Activated T-cell treated with anti-CD3 and anti-CD28 coated beads for 24 hours (primary cell): ENCODE measurements at places on chromosomes 12 and 14.

DNA sequence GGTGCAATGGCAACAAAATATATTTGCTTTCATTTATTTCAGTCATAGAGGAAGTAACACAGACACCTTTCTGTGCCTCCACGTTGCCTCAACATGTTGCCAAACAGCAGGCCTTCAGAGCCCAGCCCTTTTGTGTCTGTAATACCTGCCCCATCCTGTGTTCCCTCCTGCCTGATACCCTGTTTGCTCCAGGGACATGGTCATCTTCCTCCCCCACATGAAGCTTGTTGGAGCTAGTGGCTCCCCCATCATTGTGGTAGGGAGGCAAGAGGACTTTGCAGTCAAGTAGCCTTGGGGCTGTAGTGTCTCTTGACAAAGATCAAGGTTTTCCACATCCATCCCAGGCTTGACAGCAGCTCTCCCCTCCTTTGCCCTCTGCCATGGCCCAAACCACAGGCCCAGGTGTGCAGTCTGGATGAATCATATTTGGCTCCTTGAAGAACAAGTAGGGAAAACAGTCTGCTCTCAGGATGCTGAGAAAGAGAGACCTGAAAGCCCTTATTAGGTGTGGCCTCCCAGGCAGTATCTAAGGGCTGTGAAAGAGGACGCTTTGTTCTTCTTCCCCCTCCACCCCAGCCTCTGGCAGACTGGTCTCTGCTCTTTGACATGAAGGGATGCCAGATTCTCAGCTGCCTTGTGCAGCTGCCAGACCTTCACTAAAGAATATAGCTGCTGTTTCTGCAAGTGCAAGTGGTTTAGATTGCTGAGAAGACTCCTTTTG lies 329.0 kb downstream of the C12orf75 start:
- no peak for DNase-seq

DNA sequence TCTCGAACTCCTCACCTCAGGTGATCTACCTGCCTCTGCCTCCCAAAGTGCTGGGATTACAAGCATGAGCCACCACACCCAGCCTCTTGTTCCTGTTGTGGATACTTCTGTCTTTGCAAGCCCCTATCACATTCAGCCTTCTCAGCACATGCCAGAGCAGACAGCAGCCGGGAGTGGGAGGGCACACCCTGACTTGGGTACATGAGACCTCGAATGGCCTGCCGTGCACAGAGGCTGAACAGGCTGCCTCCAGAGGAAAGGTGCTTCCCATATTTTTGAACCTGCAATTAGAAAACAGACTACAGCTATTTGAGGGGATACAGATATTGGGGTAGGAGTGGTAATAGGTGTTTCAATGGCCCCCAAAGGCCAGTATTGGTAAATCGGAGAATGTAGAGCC lies 307.3 kb upstream of the DIO3 start:
- DNase-seq: no peak

DNA sequence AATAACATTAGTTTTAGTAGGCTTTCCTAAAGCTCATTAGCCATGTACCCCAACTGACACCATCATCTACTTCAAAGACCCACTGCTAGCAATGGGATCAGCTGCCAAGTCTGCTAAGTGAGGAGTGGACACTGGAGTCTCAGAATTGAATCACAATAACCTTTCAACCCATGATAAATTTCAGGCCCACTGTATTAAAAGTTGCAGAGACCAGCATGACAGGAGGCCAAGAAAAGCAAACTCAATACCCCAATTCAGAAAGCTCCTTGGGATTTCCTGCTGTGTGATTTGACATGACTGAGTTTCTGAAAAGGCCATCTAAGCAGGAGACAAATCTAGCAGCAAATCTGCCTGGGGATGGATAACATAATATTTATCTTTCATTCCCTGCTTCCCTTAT lies 320.7 kb downstream of the NELL2 start:
- no peak for DNase-seq

DNA sequence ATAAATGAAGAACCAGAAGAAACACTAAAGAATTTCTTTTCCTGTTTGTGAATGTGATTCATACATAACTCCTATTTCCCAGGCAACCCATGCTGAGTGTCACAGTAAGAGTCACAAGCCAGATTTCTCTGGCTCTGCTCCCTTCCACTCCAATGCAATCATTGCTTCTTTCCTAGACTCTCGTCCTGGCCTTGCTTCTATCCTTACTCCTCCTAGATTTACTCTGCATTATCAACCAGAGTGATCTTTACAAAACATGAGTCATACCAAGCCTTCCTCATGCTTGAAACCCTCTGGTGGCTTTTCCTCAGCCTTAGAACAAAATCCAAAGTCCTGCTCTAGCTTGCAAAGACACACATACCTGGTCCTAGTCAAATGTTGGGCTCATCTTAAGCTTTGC lies 13.3 kb downstream of the IL22 start:
- no peak for DNase-seq

DNA sequence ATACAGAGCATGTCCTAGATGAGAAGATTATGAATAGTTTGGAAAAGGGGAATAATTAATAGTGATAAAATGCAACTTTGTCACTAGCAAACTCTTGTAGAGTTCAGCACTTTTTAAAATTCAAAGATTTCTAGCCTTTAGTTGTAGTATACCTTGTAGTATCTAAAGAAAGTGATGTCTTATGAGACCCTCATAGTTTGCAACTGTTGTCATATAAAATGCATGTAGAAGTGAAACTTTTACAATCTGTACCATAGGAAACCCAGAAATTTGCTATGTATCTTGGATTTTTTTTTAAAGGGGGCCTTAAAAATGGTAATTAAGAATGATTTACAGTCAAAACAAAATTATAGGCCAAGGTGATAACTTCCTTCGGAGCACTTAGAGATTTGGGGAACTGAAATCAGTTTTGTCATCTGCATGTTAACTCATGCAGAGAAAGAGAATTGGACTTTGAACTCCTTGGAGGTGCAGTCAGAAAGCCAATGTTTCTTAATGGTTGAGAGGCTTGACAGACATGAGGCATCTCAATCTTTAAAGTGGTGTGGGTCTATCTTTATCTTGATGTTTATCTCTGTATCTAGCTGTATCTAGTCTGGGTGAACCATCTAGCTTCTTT lies 1.3 kb downstream of the LRRK2 start:
- no peak for DNase-seq

DNA sequence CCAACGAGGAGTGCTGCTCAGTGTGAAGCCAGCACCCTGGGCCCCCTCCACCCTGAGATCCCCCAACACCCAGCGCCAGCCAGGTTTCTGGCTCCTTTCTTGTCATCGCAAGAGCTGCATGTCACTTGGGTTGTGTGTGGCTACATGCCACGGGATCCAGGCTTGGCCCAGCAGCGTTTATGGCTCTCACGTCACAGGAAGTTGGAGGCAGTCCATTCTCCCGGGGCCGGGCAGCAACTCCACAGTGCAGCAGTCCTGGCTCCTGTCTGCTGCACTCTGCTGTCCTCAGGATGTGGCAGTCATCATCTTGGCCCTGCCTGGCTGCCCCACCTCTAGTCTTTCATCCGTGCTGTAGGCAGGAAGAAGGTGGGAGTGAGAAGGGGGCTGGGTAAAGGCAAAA lies 78.3 kb downstream of the AACS start:
- DNase-seq: no peak

DNA sequence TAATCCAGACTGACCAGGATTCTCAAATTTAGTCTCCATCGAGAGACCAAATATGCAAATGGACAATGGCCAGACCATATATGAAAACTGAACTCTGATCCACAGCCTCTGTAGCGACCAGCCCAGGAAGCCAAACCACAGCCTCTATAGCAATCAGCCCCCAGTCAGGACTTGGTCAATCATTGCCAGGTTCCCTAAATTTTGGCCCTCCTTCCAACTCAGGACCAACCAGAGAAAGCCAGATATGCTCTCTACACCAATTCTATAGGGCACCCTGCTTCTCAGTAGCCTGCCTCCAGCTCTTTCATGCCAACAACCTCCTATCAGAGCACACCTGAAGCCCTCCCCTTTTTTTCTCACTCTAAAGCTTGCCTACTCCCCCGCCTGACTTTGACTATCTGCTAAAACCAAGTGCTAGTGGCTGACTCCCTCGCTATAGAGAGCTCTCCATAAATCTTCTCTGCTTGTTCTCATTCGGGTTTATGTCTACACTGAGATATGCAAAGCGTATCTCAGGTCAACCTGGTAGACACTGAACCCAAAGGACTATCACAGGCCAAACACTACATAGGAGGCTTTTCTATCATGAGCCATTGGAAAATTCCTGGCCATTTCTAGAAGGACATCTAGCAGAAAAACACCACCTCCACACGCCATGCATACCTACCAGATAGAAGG lies 110.5 kb upstream of the FUT8 start:
- no peak for DNase-seq

DNA sequence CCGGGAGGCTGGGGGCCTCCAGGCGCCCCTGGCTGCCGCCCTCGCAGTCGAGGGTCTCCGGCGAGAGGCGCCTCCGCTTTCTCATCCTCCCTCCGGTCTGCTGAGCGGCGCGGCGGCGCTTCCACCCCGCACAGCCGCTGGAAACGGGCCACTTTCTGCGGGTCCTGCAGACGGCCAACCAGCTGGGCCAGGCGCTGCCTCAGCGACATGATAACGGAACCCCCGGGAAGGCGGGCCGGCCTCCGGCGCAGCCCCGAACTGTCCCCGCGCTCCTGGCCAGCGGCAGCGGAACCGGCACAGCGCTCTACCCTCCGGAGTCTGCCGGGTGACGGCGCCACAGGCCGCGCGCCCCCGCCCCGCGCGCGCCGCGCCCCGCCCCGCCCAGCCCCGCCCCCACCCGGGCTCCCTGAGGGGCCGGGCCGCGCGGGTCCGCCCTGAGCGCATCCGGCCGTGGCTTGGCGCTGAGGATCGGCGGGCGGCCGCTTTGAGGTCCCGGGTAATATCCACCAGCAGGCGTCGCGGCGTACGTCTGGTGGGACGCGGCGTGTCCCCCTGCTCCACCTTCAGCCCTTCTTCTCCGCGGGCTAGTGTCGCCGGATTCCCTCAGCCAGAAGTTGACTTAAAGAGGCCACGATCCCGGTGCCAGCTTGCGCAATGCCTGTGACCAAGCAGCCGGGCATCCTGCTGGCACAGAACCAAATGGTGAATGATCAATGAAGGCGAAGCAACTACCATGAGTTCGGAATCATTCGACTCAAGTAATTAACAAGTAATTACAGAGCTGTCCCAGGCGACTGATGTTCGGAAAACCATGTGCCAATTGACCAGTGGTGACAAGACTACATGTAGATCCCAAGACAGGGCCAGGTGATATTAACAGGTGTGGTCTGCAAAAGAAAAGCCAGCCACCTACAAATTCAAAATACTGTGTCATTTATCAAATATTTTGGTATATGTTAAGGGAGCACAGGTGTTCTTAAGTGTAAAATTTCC lies at the start of gene SGPP1:
SGPP1 (minus strand) TSS at position 330 of the 993 bp plus-strand sequence; CDS start at position 209, 121 bp downstream.
- peak; percentile 71 for DNase-seq

GRCh38 chr12:26018926-26019325 lies 60.4 kb downstream of the RASSF8 start:
- DNase-seq: no peak

DNA sequence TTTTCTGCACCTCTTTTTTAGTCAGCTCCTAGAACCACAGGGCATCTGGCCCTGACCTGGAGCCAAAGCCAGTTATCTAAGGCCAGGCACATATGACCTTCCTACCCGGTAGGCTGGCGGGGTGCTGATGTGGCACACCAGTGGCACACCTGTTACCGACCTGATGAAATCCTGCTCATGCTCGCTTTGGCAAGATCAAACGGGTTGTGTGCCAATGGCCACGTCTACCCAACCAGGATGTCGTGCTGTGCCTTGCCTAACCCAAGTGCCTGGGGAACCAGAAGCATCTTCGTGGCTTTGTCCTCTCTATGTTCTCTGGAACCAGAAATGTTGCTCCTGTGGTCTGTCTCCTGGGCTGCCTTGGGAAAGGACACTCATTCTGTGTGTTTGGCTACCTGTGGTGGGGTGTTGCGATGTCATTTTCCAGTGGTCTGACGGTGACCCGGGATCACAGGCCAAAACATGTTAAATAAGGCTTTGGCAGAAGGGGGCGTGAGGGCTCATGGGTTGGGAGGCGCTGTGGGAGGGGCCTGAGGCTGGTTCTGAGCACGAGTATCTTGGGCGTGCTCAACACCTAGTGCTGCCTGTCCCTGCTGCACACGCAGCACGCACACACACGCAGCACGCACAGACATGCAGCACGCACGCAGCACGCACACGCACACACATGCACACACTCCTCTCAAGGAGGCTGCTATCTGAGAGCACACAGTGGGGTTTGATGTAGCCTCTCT lies 27.9 kb downstream of the CCNK start:
- DNase-seq: no peak

DNA sequence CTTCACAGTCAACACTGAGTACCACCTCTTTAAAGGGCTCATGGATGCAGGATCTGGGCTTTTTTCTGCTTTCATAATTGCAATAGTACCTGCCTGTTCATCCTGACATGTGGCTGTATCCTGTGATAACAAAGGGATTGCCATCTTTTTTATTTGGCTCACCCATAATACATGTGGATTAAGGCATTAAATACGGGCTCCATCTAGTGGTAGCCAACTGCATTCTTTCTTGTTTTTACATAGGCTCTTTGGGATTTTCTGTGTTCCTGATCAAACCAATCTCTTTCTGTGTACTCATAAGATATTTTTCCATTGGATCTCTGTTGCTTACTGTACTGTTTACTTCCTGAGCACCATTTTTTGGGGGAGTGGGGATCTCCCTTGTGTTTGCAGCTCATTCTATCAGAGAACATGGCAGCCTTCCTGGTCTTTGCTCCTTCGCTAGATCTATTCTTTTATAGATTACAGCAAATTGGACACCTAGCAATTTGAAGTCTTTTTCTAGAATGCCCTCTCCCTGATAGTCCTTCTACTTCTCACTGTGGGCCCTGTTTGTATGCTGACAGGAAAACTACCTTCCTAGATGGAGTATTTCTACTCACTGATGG lies 723.4 kb upstream of the MDGA2 start:
- no peak for DNase-seq

- no peak for DNase-seq
Observed at GRCh38 chr14:47675466-47676314, at the start of gene MDGA2. MDGA2 (minus strand) TSS chr14:47675605.

DNA sequence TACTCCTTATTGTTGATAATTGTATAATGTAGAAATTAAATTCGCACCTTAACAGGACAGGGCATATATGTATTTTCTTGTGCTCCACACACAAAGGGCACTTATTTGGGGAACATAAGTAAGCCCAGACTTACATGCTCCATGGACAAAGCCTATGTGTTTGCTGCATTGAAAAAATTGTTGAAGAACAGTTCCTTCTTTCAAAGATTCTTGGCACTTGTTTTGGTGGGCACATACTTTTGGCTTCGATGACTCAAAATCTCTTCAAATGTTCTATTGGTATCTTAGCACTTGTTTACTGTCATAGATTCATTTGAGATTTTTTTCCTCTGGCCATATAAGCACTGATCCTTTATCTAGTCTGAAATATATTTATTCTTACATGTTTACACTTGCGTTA lies 1.4 kb upstream of the MAP4K5 start:
- DNase-seq: no peak

- DNase-seq: no peak
Observed at GRCh38 chr14:101367421-101368261, 193.7 kb upstream of the DIO3 start.
